D341Med (cell line): ENCODE measurements at places on chromosomes 11 and 22.

DNA sequence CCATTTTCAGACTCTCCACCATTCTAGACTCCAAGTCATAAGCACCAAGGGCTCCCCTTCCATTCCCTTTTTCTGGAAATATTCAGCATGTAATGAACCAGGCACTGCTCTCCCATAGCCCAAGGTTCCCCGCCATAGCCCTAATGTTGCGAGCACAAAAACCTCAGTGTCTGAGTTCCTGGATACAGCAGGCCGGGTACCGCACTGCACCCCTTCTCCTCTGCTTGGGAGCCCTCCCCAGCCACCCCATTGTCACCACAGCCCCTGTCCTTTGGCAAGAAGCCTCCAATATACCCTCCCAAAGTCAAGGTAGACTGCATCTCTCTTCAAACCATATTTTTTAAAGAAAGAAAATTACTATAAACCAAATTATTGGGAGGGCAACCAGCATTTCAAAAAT lies 1341.1 kb downstream of the BRD1 start:
- DNase-seq: no peak

- peak; percentile 7 for DNase-seq
Observed at GRCh38 chr11:61071208-61071681, 31.0 kb upstream of the CD5 start.

- DNase-seq: no peak
Observed at GRCh38 chr11:128755564-128755963, 61.7 kb downstream of the FLI1 start.

- DNase-seq: no peak
Observed at GRCh38 chr22:39942439-39943230, 17.6 kb upstream of the TMA7B start.

GRCh38 chr11:48105096-48105990 lies 111.3 kb upstream of the OR4B1 start:
- DNase-seq: no peak

GRCh38 chr11:19347911-19348310 lies 107.2 kb upstream of the E2F8 start:
- no peak for DNase-seq

- no peak for DNase-seq
Observed at GRCh38 chr11:70768346-70769095, 370.2 kb downstream of the CTTN start.

- no peak for DNase-seq
Observed at GRCh38 chr22:46432164-46433068, 96.9 kb downstream of the TRMU start.

- no peak for DNase-seq
Observed at GRCh38 chr11:115238086-115238485, 266.1 kb downstream of the CADM1 start.

- DNase-seq: no peak
Observed at GRCh38 chr11:121514432-121515334, 61.9 kb upstream of the SORL1-AS1 start.

DNA sequence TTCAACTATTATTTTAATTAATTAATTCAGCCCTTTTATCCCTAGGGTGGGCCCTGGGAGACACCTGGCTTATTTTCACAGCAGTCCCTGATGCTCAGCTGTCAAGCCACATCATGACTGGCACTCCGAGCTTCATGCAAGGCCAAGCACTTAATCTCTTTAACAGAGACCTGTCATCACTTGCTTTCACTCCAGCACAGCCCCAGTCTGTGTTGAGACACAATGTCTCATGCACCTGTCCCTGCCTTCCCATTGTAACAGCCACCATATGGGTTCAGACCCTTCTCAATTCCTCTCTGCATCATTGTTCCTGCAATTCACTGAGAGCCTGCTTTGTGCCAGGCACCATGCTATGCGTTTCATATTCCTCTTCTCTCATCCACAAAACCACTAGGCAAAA lies 222.2 kb upstream of the TENM4 start:
- DNase-seq: no peak

GRCh38 chr11:1959786-1960185 lies 12.7 kb downstream of the MRPL23 start:
- no peak for DNase-seq

DNA sequence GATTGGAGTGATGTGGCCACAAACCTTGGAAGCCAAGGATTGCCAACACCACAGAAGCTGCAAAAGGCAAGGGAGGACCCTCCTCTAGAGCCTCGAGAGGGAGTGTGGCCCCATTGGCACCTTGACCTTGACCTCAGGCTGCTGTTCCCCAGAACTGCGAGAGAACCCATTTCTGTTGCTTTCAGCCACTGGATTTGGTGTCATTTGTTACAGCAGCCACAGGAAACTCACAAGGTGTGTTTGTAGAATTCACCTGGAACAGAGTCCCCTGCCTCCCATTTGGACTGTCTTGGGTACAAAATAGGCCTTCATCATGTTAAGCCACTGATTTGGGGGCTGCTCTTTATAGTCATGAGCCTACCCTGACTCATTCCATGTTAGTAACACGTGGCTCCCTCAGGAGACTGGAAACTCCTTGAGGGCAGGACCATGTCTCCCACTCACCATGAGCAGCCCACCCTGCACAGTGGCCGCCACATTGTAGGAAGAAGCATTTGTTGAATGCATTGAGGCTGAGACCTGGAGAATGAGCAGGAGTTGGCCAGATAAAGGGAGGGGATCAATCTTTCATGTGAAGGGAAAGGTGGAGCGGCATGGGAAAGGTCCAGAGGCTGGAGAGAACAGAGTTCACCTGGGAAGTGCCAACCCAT lies 8.3 kb downstream of the C11orf86 start:
- no peak for DNase-seq

- no peak for DNase-seq
Observed at GRCh38 chr11:102971766-102972165, 16.2 kb upstream of the MMP13 start.

- DNase-seq: no peak
Observed at GRCh38 chr11:36617543-36618362, 19.7 kb upstream of the RAG2 start.

- DNase-seq: no peak
Observed at GRCh38 chr11:27722953-27723344, 22.7 kb upstream of the BDNF start.

GRCh38 chr11:37496201-37496600 lies 898.2 kb upstream of the RAG2 start:
- no peak for DNase-seq
